Amygdala (tissue), 56 donors: ENCODE measurements at places on chromosomes 7 and 10.

- no peak for DNase-seq
These were observed 8.7 kb upstream of the EN2 start for GRCh38 chr7:155449008-155449868.

GRCh38 chr7:109864230-109864629 lies 1226.7 kb upstream of the LRRN3 start:
- peak; percentile 7 for DNase-seq

GRCh38 chr7:45098983-45099839 lies 10.4 kb upstream of the NACAD start:
- no peak for DNase-seq

DNA sequence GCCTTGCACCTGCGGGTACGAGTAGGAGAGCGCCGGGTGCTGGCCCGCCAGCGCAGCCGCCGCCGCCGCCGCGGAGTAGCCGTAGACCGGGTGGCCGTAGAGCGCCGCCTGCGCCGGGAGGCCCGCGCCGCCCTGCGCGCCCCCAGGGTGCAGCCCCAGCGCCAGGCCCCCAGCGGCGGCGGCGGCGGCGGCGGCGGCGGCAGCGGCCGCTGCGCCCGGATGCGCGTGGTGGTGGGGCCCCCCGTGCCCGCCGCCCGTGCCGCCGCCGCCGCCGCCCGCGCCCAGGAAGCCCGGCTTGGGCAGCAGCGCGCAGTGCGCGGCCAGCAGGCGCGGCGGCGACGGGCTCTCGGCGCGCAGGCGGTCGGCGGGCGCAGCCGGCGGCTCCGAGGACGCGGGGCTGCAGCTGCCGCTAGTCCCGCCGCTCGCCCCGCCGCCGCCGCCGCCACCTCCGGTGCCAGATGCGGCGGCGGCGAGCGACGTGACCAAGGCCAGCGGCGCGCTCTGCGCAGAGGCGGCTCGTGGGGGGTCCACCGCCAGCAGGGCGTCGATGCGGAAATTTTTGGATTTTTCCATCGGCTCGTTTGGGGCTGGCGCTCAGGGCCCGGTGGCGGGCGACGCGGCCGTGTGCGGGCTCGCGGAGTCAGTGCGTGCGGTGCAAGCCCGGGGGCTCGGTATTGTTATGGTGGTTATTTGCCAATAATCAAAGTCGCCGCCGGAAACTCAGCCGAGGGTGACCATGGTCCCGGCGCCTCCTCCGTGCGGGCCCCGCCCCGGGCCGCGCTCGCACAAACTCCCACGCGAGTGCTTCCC lies 480 bp downstream of the MNX1 start:
- no peak for DNase-seq

DNA sequence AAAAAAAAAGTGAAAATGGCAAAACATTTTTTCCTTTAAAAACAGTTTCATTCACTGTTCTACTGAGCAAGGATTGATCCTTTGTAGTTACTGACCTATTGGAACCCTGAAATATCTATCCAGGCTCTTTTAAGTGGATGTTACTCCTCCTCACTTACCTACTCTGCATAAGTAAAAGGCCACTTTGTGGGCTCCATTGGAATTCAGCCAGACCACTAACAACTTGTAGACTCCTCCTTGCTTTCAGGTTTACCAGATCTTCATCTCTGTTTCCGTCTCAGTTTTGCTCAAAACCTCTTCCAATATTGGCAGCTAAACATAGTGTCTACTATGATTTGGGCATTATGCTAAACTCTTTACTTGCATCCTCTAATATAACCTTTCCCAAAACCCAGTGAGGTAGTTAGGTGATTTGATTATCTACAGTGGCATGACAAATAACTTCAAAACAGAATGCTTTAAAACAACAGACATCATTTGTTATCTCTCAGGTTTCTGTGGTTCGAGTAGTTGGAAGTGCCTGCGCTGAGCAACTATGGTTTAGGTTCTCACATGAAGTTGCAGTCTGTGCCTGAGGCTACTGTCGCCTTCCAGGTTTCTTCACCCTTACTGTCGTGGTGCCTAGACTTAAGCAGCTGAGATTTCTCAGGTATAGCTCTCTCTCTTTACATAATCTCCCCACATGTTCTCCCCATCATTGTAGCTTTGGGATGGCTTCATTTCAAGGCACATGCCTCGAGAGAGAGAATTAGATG lies 698.2 kb downstream of the REEP3 start:
- DNase-seq = no peak

GRCh38 chr10:85317827-85318226 lies 989.4 kb downstream of the CCSER2 start:
- no peak for DNase-seq

GRCh38 chr7:15594461-15594860 lies 32.6 kb upstream of the AGMO start:
- no peak for DNase-seq

DNA sequence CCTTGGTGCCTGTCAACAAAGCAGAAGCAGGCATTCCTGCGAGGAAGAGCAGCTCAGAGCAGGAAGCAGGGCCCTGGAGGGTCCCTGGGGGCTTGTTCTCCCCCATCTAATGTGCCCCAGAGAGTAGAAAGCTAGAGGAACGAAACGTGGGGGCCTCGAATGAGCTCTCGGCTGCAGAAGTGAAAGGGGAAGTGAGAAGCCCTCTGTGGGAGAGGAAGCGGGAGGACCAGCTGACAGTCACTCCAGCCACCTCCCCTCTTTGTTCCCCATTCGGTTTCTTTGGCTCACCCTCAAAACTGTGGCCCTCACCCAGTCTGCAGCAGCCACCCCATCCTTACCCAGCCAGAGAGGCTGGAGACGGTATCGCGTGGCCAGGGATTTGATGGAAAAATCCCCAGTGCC lies 25.0 kb downstream of the C10orf105 start:
- DNase-seq = no peak

GRCh38 chr10:88157981-88158465 lies 294.6 kb downstream of the PTEN start:
- DNase-seq = no peak

DNA sequence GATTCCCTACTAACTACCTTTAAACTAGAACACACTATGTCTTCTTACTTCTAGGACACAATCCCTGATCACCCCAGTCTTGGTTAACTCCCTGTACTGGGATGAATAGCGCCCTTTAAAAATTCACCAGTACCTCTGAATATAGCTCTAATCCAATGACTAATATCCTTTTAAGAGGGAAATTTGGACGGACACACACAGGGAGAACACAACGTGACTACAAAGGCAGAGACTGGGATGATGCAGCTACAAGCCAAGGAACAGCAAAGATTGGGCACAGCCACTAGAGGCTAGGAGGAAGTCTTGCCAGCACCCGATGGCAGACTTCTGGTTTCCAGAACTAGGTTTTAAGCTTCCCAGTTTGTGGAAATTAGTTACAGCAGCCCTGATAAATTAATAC lies 81.4 kb downstream of the MALSU1 start:
- DNase-seq = no peak

- DNase-seq = no peak
These were observed 156.3 kb upstream of the KMT2E start for GRCh38 chr7:104857458-104858425.

- DNase-seq = no peak
These were observed 65.7 kb downstream of the CRTAC1 start for GRCh38 chr10:97964748-97965147.

- DNase-seq = no peak
These were observed 12.8 kb downstream of the DNMBP start for GRCh38 chr10:99996671-99997648.

DNA sequence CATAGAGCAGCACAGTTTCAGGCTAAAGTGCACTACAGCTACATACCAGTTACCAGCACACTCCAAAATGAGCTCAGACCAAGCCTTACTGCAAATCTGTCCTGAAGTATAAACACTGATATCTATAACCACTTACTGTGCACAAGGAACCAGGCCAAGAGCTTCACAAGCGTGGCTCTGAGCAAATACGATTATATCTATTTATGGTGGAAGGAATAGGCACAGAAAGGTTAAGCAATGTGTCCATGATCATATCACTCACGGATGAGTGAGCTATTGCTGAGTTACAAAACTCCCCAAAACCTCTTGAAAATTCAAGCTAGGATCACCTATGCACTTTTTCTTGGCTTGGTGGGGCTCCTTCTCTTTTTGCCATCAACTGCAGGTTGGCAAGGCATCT lies 84.9 kb downstream of the GPAM start:
- no peak for DNase-seq

DNA sequence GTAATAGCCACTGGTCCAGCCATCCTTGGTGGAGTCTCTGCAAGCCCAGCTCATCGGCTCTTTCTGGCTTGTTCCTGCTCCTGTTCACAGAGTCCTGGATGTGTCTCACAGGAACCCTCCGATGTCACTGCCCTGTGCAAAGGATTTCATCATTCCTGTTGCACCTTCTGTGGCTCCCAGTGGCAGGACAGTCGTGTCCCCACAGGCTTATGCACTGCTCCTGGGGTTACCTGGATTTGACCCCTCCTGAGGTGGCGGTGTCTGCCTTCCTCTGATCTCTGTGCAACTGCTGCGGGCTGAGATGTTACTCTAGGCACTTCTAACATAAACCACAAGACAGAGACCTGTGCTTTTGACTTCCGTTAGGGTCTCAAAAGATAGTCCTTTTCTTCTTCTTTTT lies 30.6 kb downstream of the APBB1IP start:
- DNase-seq = no peak

DNA sequence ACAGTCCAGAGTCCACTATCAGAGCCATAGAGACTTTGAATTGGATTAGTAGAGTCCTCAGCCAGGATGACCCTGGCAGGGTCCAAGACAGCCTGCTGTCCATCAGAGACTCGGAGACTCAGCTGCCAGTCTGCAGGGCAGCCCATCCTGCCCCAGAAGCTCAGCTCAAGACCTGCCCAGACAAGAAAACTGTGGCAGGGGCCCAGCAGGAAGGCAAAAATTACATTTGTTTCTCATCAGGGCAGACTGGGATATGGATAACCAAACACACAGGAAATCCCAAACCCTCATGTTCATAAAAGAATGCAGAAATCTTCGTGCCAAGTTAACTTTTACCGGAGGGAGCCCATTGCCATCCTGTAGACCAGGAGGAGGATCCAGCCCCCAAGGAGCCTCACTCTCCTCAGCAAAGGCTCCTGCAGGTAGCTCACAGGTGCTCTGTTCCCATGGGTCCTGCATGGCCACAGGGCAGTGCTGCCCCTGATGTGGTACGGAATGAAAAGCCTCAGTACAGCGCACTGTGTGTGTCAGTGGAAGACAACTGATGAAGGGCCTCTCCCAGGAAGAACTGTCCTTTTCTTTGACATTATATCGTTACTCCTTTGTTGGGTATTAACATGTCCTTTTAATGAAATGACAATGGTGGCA lies 222.2 kb downstream of the KCNMA1 start:
- DNase-seq = no peak

DNA sequence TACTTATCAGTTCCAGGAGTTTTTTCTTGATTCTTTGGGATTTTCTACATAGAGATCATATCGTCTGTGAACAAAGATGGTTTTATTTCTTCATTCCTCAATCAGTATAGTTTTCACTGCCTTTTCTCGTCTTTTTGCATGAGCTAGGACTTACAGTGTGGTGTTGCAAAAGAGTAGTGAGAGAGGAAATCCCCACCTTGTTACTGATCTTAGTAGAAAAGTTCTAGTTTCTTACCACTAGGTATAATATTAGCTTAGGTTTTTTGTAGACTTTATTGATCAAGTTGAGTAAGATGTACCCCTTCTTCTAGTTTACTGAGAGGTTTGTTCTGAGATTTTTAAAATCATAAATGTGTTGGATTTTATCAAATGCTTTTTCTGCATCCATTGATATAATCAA lies 123.3 kb downstream of the TMEM26 start:
- no peak for DNase-seq

- no peak for DNase-seq
These were observed 84.8 kb downstream of the PROSER2 start for GRCh38 chr10:11907914-11908313.

- DNase-seq = no peak
These were observed 271.6 kb upstream of the SLC26A5 start for GRCh38 chr7:103717574-103717973.

DNA sequence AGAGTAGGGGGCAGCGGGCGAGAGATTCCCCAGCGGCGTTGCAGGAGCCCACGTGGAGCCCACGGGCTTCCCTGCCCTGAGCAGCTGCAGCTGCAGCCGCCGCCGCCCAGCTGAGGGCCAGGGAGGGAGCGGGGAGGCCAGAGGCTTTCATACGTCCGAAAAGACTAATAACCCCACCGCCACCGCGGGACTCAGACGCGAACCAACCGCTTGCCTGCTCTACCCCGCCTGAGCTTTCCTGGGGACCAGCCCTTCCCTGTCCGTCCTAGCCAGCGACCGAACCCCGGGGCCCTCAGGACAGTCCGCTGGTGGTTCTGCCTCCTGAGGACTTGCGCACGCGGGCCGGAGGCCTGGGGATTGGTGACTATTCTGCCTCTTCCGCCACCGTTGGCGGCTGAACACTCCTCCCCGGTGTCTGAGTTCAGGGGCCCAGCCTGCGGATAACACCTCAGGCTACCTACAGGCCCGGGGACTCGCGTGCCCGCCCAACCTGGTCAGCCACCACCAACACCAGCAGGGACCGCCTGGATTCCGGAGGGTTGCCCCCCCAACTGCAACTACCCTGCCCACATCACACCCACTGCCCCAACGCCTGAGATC lies 18.4 kb downstream of the IFT22 start:
- DNase-seq = no peak

- DNase-seq = no peak
These were observed 11.1 kb upstream of the LRRC27 start for GRCh38 chr10:132320654-132321469.

DNA sequence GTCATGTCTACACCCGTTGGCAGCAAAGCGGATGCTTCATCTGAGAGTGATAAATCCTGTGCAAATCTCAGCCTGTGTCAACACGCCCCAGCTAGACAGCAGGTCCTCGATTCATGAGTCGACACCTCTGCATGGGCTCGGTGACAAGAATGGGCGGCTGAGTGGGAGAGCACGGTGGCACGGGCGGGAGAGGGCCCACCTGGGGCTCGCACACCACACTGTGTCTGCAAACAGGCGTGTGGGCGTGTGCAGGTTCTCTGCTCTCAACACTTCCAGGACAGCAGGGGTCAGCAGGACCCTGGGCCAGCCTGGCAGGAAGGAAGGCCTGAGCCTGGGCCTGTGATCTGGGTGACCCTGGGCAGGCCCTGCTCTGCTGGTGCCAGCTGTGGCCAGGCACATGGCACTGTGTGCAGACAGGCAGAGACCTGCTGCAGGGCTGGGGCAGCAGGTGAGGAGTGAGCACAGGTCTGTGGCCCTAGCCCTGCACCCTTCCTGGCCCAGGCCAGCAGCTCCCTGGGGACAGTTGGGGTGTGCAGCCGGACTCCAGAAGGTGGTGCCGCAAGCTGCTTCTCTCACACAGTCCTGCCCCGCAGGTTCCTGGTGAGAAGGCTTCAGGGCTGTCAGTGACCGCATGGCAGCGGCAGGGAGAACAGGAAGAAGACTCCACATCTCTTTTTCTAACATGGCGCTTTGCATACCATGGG lies 216.4 kb downstream of the ELFN1 start:
- no peak for DNase-seq

GRCh38 chr10:132075909-132076577 lies 10.3 kb downstream of the JAKMIP3 start:
- no peak for DNase-seq
